ENCODE measurements at places on chromosomes 2 and 18.
A peak's percentile ranks its signal among the peaks of the same experiment; 100 is the strongest.

GRCh38 chr2:29033656-29034055, 40.7 kb downstream of the PCARE start:
- no peak for DNase-seq

DNA sequence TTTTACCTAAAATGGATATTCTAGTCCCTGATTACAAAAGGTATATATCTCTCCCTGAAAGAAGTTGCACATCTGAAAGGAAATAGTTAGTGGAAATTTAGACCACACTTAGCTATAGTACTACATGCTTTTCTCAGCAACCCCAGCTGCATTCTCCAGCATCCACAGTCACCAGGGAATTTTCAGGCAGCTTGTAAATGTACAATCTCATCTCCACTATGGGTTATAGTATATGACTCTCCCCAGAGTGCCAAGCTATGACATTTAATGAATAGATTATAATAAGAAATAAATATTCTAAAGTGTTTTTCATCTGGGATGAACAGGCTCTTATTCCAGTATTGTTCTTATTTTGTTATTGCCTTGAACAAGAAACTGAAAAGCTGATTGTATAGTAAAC, 197.6 kb upstream of the HNRNPA3 start:
- DNase-seq, result no peak

GRCh38 chr2:226426292-226426736, 373.3 kb downstream of the IRS1 start:
- DNase-seq, result no peak

GRCh38 chr2:41543726-41544125, 504.1 kb upstream of the PKDCC start:
- DNase-seq, result no peak

GRCh38 chr2:120014226-120014980, 1.5 kb downstream of the EPB41L5 start:
- no peak for DNase-seq

- DNase-seq, result no peak
These were observed 72.1 kb upstream of the DSG1 start for GRCh38 chr18:31245820-31246219.

- no peak for DNase-seq
These were observed 352.4 kb downstream of the EIPR1 start for GRCh38 chr2:3025261-3025660.

- no peak for DNase-seq
These were observed 147.9 kb upstream of the ID2 start for GRCh38 chr2:8533923-8534322.

GRCh38 chr18:42508683-42509296, 553.8 kb downstream of the PIK3C3 start:
- no peak for DNase-seq

GRCh38 chr18:5884375-5884774, 10.9 kb downstream of the TMEM200C start:
- DNase-seq, result no peak

- DNase-seq, result no peak
These were observed 376.2 kb downstream of the SOX11 start for GRCh38 chr2:6068429-6068828.

DNA sequence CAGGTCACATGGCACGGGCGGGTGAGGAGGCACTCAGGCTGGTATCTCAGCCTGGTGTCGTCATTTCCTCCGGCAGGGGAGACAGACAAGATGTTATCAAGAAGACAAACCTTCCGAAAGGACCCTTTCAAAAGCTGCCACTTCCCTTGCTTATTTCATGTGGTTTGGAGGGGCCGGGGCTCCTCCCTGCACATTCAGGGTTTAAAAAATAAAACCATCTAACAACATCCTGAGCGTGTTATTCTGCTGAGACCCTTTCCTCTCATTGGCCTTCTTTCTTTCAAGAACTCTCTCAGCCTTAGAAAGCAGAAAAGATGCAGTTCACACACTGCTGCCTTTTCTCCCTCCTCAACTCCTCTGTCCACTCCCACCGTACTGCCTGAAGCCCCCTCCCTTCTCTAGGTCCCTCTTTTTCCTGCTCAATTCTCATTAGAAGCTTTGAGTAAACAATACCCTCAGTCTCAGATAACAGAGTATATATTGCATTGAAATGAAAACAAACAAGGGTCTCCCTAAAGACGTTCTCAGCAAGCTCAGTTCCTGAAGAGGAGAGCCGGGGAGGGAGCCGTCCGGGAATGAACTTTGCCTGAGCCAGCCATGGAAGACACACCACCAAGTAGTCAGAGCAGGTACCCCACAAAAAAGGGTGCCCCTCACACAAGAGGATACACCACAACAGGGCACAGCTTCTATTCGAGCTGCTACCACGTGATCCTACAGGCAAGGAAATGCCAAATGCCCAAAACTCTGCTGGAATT, 9.7 kb downstream of the SMAD7 start:
- peak; percentile 86 for DNase-seq

Measured in T-helper 9 cell (primary cell).